Anterior cingulate cortex (tissue), 58 donors: ENCODE measurements at places on chromosomes 1 and 21.

DNA sequence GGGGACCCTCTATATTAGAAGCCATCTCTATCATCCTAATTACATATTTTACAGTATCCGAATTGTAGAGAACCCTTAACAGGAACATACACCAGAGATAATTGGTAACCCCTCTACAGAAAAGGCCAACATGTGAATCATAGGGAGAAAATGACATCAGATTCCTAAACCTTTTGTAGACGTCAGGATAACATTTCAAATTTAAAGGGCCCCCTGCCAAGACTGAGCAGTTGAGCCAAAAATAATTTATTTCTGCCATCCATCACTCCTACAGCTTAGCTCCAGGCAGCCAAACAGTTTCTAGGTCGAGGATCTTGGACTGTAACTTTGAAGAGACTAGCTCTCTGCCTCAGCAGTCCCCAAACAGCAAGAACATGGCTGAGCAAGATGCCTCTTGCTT, 21.2 kb downstream of the ZNF697 start:
- no peak for DNase-seq

- DNase-seq: peak; percentile 38
Measured at GRCh38 chr1:53326598-53327181, 1.2 kb downstream of the LRP8 start.

GRCh38 chr21:42382915-42383314, 12.9 kb downstream of the TMPRSS3 start:
- DNase-seq: no peak

DNA sequence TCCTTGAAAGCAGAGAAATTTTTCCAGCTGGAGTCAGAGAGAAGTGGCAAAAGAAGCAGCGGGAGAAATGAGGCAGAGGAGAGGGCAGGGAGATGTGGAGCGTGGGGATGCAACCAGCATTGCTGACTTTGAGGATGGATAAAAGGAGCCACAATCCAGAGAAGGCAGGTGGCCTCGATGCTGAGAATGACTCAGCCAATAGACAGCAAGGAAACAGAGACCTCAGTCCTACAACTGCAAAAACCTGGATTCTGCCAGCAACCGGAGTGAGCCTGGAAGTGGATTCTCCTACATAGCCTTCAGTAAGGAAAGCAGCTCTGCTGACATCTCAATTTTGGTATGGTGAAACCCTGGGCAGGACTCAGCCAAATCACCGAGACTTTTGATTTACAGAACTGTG, 128.9 kb upstream of the ATP1B1 start:
- DNase-seq: no peak

GRCh38 chr1:206506405-206507283, 687 bp upstream of the RASSF5 start:
- no peak for DNase-seq

DNA sequence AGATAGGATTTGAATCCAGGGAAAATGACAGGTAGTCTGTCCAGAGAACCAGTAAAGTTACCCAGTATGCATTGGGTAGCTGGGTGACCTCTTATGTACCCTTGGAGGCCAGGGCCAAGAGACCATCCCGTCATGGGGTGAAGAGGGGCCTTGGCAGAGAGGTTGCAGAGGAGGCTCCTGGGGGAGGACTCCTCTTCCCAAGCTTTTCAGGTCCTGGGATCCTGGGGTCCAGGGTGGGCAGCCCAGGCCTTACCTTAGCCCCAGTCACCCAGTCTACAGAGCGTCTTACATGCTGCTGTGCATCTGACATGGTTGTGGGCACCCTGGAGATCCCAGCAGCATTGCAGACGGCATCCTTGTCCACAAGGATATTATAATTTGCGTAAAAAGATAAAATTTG, 14.0 kb downstream of the PMF1 start:
- DNase-seq: no peak

- no peak for DNase-seq
Measured at GRCh38 chr1:240199758-240200645, 108.3 kb downstream of the FMN2 start.

DNA sequence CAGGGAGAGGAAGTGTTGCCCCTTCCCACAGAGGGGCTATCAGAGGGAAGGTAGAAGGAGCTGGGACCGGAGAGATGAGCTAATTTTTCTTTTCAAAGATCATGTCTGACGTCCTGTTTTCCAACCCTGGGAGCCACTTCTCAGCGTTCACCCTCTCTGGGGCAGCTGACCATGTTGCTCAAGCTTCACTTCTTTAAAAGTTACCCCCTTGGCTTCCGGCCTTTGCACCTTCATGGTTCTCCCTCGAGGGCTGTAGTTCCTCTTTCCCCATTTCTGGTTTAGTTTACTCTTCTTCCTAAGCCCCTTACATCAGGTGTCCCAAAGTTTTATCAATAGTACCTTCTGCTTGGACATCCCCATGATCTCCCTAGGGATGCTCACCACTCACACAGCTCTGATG, 23.8 kb upstream of the CSF1 start:
- DNase-seq: no peak

- no peak for DNase-seq
Measured at GRCh38 chr1:206900149-206900548, 2.9 kb downstream of the IL24 start.

DNA sequence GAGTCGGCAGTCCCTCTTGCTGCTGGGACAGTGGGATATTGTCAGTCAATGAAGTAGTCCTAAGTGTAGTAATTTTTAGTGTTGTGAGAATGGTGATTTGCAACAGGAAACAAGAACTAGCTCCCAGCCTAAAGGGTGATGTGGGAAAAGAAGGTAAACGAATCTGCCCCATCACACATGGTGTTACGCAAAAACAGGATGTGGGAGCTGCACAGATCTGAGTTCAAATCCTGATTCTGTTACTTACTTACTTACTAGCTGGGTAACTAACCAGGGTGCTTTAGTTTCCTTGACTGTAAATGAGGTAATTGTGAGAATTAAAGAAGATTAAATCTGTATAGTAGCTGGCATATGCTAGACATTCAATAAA, 22.3 kb downstream of the NAV1 start:
- no peak for DNase-seq

DNA sequence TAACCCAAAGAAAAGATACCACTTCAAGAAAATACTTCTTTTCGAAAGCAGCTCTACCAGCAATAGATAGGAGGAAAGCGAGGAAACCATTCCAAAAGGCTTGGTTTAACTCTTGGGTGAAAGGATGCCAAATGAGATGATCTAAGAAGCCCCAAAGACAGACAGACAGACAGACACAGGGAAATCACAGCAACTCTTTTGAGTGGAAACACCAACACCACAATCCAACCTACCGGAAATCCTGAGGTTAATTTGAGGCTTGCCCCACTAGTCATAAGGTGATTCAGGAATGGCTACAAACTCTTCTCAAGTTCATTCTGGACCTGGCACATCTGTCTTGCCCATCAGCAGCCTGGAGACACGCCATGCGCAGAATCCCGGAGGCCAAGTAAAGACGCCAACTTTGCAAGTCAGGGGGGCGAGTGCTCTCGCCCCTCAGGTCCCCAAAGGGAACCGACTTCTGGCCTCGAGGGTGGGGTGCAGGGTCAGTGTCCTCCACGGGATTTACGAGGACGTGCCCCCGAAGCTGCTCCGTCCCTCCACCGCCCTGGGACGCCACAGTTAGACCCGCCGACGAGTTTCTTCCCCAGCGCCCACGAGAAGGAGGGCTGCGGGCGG, 778 bp downstream of the EVI5 start:
- no peak for DNase-seq

- no peak for DNase-seq
Measured at GRCh38 chr1:221961532-221962292, 219.8 kb upstream of the DUSP10 start.

GRCh38 chr1:88979054-88979748, 13.2 kb downstream of the KYAT3 start:
- no peak for DNase-seq
